ENCODE measurements at places on chromosomes 12 and 14.

GRCh38 chr12:52895726-52896189, 9.1 kb downstream of the KRT8 start:
- DNase-seq = no peak

GRCh38 chr12:21502872-21503271, 1.3 kb downstream of the GOLT1B start:
- no peak for DNase-seq

DNA sequence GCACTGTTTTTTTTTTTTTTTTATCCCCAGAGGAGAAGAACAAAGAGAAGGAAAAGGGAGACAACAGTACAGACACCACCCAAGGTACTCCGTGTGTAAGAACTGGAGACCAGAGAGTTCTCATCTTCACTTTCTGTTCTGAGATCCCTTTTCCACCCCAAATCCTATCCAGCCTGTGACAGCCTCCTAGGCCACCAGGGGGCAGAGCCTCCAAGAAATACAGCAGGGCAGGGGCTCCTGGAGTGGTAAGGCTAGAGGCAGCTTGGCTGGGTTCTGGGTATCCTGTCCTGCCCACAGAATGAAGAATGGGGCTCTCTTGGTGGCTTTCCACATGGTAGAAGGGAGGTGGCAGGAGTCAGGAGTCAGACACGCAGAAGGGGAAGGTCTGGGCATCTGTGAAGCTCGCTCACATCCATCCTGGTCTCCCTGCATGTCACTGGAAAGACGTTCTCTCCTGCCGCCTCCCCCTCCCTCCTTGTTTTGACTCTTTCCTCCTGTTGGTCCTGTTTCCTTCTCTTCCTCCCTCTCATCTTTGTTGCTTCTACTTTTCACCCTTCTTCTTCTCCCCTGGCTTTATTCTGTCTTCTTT, 12.0 kb downstream of the CLSTN3 start:
- peak; percentile 25 for DNase-seq

- no peak for DNase-seq
These were observed 10.4 kb downstream of the MAP4K5 start for GRCh38 chr14:50521912-50522341.

DNA sequence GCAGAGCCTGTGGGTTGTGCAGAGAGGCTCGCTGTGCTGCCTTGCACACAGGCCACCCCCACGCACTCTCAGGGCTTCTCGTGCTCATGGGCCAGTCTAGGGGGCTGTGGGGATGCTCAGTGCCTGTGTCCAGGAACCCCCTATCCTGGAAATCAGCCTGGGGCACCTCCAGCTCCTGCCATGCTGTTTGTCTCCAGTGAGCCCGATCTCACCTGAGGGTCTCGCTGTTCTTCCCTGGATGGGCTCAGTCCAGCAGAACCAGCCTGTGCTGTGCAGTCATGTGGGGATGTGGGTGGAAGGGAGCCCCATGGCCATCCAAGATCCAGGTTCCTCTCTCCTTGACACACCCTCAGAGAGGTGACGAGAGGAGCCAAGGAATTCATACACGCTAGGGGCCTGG, 26.7 kb downstream of the SERPINA1 start:
- DNase-seq = no peak

GRCh38 chr12:9626291-9626690, 18.6 kb upstream of the KLRB1 start:
- DNase-seq = no peak

DNA sequence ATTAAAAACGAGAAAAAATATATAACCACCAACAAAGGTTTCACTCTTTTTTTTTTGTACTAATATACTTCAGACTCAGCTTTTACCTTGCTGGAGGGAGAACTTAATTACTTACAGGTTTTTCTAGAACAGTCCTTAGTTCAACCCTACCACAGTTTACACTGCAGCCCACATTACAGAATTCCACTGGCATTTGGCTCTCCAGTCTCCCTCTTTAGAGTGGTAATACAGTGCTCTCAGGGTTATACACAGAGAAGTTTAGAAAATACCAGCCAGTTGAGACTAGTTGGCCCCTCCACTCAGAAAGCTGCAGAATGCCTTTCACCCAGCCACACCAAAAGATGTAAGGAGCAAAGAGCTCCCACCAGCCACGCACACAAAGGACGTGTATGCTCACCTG, 122.3 kb upstream of the DIO3 start:
- no peak for DNase-seq

GRCh38 chr12:115918763-115919162, 358.7 kb downstream of the MED13L start:
- no peak for DNase-seq

DNA sequence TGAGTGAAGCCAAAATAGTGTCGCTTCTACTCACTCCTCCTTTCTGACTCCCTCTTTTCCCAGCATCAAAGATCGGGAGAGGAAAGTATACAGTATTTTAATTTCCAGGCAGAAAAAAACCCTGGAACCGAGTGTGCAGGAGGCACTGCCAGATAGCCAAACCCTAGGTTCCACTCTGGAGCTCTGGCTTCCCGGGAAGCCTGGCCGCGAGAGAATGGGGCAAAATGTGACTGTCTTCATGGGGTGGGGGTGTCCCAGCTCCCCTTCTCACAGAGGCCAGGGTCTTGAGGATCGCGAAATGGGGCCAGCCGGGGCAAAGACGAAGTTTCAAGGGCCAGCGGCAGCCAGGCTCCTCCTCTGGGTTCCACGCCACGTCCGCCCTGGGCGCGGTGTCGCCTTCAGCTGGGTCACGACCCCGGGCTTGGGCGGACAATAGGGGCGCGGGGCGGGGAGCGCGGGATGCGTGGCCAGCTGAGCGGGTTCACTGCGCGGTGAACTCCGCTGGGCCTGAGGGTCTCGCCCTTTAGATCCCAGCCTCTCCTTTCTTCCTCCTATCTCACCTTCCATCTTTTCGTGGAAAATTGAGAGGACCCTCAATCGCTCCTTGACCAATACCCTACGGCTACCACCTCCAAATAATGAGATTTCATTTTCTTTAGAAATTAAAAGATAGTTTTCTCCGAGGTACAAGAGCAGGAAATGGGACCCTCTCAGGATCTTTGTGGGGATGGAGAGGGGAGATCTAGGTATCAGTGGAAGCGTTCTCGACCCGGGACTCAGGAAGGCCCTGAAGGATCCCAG, 6.7 kb downstream of the HOXC4 start:
- no peak for DNase-seq

GRCh38 chr14:21093769-21094681, 4.4 kb downstream of the ZNF219 start:
- DNase-seq = peak; percentile 83

DNA sequence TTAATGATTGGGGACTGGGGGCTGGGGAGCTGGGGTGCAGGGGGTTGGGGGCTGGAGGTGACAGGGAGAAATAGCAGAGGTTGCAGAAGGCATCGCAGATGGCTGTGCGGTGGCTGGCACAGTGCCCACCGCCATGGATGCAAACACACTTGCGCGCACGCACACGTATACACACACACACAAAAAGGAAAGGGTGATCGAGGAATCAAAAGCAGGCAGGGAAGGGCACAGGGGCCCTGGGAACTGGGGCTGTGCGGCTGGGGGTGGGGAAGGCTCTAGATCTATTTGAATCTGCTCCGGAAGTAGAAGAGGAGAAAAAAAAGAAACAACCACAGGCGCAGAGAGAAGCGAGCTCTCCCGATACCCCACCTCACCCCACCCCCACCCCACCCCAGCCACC, 39.4 kb downstream of the ZFHX2 start:
- DNase-seq = peak; percentile 95

DNA sequence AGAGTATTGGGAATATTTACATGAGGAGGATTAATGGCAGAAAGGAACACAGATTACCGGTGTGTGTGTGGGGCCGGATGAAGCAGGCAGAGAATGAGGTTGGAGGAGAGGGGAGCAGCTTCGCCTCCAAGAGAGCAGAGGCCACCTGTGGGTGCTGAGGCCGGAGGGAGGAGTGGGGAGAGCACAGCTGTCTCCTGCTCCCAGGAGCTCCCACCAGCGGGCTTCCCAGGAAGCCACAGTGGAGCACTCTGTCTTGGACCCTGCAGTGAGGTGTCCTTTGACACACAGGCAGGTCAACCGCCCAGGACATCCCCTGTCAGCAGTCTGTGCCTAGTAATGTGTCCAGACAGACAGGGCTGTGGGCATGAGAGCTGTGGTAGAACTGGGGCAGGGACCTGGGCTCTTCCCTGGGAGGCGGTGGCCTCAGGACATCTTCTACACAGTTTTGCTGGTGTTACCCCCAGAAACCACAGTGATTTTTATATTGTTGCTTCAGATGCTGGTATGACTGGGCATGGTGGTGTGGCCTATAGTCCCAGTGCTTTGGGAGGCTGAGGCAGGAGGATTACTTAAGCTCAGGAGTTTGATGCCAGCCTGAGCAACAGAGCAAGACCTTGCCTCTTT, 18.5 kb upstream of the AMN start:
- no peak for DNase-seq

DNA sequence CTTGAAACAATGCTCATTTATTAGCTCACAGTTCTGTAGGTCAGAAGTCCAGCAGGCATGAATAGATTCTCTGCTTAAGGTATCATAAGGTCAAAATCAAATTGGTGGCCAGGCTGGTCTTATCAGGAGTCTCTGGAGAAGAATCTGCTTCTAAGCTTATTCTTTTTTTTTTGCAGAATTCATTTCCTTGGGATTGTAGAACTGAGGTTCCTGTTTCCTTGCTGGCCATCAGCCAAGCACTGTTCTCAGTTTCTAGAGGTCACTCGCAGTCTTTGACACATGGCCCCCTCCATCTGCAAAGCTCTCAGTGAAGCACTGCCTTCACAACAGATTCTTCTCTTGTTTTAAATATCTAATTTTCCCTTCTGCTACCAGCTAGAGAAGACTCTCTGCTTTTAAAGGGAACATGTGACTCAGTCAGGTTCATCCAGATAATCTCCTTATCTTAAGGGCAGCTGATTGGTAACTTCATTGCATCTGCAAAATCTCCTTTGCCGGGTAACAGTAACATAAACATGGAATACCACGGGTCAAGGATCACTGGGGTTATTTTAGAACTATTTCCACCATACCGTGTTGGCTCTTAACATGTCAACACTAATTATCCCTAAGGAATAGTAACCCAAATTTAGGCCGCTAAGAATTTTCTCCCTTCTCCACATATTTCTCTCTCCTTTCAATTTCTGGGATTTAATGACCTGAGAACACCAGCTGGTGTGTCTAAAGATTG, 25.3 kb downstream of the RHOJ start:
- no peak for DNase-seq

DNA sequence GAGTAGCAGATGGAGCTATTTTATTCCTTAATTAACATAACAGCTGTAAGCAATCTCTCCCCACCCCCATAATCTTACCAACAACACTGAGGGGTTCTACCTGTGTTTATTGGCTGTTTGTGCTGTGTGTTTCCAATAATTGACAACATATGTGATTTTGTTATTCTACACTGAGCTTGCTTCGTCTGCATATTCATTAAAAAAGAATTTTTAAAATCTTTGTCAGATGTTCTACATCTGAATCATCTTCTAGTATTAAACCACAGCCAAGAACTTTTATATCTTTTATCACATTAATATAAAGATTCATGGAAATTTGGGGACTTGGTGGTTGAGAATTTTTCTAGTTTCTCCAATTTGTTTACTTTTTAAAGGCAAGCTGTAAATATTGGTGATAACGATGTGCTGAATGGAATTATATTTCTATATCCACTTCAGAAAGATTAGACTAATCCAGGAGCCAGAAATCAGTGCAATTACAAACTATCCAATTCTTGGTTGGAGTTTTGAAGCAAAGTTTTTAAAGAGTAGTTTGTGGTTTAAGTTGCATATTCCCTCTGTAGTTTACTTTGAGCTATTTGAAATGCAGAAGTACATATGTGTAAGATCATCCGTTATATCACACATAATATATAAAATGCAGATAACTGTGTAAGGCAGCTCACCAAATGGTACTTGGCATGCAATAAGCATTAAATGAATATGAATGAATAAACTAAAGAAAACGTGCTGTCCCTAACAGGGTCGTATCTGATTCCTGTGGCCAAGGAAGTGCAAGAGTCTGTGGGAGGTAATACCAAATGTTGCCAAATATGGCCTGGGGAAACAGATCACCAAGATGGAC, 206.9 kb downstream of the PELI2 start:
- no peak for DNase-seq

DNA sequence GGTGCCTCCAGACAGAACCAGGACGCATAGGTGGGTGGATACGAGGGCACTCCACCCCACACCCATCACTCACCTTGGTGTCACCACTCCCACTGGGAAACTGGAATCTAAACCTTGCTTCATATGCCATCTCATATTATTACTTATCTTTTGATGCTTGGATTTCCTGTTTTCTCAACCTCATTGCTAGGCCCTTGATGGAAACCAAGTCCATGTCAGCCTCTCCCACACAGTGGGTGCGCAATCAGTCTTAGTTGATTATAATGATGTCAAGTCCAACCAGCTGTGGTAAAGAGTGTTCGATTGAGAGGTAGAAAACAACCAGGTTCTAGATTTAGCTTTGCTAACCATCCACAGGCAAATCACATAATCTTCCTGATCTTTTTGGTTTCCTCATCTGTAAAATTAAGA, 584 bp upstream of the DDHD1 start:
- no peak for DNase-seq

- DNase-seq = no peak
These were observed 328.7 kb downstream of the RAD51B start for GRCh38 chr14:68148276-68148675.

DNA sequence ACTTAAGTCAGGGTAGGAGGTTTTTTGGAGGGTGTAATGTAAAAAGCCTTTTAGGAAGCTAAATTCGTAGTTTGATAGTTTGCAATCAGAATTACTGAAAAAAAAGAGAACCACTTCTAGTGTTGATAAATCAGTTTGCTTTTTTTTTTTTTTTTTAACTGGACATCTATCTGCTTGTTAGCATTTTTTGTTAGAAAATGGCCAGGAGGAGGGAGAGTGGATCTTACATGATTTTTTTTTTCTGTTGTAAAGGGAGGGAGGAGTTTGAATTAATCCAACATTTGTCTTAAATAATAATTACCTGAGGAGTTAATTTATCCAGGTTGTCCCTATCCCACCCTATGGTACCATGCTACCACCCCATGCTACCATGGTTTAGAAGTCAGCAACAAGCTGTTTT, 1.2 kb downstream of the FBXO34 start:
- no peak for DNase-seq

DNA sequence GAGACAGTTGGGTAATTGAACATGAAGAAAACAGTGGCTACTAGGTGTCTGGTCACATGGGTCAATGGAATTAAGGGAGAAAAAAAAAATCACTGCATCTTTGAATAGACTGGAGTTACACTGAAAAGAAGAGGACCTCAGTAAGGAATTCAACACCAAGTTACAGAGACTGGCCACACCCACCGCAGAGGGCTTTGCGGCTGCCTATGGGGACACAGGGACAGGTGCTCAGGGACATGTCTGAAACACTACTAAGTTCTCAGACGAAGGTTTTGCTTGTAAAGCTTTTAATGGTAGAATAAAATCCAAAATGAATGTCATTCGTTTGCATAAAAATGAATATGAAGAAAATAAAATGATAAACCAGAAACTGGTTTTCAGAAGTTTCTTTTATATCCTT, 93.8 kb downstream of the STXBP6 start:
- DNase-seq = no peak

GRCh38 chr14:61179061-61179690, 102.0 kb downstream of the TMEM30B start:
- DNase-seq = no peak

DNA sequence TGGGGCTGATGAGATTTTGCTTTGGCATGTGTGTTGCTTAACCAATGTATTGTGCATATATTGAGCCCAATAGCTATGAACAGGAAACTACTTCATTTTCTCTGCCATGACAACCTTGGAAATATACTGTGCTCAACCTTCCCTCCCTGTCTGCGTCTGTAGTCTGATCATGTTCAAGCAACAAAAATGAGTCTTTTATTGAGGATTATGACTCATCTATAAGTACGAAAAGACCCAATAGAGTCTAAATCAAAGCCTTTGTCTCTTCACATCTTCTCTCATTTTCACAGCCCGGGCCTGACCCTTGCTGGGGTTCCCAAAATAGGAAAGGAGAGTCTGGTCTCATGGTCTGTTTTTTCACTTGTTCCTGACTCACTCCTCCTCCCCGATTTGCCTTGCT, 158.2 kb downstream of the CAND1 start:
- DNase-seq = no peak
